Skeletal muscle tissue (tissue), 5 donors: ENCODE measurements at places on chromosomes 16 and 17. TPM values are rescaled to one million over a fixed set of nuclear protein-coding genes. Genes with fewer than 3 reads are reported as not detected.

The HEXIM1 gene
- 14.6 TPM for total RNA-seq

The MARCHF10 gene
- not detected for total RNA-seq

The VMO1 gene
- total RNA-seq = 4.7 TPM

The HS3ST3B1 gene
- 2.6 TPM for total RNA-seq

The LGALS9B gene
- total RNA-seq = not detected
